Activated naive CD8-positive, alpha-beta T cell treated with anti-CD3 and anti-CD28 coated beads, Interleukin-2, amount 10 ng/mL, durations not matched to agents 7 days and 5 days (primary cell): ENCODE measurements at places on chromosomes 4 and X. TPM values are rescaled to one million over a fixed set of nuclear protein-coding genes. Genes with fewer than 3 reads are reported as not detected.

Gene FRAS1
- total RNA-seq: 0.53 TPM

Gene HMX1
- total RNA-seq: not detected

Gene H2BW2
- not detected for total RNA-seq

Gene IQSEC2
- total RNA-seq: 0.82 TPM

Gene SH2D1A
- 51.2 TPM for total RNA-seq

Gene DGAT2L6
- not detected for total RNA-seq

Gene FAM149A
- 0.88 TPM for total RNA-seq

Gene REPS2
- 0.31 TPM for total RNA-seq

Gene CENPVL2
- total RNA-seq: not detected
